ENCODE measurements at places on chromosomes 5 and 9. TPM values are rescaled to one million over a fixed set of nuclear protein-coding genes. Genes with fewer than 3 reads are reported as not detected.
A peak's percentile ranks its signal among the peaks of the same experiment; 100 is the strongest.

The MSMP gene
- not detected for polyA plus RNA-seq

The CATSPER3 gene
- polyA plus RNA-seq: 1.1 TPM

The SLCO6A1 gene
- not detected for polyA plus RNA-seq

The CEP72 gene
- polyA plus RNA-seq: 8.6 TPM

DNA sequence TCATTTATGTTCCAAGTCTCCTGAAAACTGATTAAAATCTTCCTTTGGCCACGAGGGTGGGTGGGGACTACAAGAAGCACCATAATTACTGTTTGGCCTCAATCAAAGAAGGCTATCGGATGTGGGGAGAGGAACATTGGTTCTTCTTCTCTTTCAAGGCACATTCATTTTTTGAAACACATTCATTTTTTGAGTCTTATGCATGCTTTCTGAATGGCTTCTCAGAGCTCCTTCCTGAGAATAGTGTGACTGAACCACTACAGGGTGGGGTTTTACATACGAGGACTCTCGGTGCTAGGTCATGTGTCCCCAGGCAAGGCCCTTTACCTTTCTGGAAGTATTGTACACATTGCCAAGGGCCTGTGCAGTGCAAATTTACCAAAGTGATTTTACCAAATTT, 7.0 kb upstream of the GRIA1 start:
- no peak for DNase-seq

DNA sequence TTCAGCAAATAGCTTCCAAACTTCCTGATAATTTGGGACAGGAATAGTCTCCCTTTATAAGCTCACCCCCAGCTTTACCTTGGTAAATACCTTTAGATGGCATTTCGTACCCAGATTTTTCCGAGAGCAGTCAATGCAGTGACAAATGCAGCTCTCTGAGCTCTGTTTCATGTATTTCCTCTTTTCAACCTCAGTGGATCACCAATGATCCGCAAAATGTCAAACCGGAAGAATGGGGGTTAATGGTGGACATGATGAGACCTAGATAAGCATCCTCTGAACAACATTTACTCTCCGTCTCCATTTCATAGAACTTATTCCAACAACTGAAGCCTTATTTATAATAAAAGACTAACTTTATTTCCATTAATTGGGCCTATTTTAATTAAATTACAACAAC, 227.3 kb downstream of the MCTP1 start:
- no peak for DNase-seq

GRCh38 chr9:38079461-38080031, 10.5 kb upstream of the SHB start:
- DNase-seq: peak; percentile 77

DNA sequence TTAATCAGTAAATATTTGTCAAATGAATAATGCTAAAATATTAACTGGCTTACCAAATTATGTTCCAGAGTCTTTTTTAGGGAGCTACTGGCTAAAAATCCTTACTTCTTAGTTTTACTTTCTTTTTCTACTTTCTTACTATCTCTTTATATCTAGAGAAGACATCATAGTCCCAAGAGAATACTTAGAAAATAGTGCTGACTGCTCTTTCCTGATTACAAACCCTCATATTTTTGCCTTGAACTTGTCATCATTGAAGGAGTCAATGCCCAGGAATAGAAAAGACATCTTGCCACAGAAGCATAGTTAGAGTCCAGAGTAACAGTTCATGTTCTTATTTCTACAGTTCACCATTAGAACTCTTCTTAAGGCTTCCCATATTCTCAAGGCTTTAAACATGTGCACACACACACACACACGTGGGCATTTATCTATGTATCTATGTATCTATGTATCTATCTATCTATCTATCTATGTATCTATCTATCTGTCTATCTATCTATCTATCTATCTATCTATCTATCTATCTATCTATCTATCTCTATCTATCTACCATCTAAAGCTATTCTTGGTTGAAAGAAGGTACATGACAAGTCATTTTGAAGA, 654.3 kb downstream of the ANXA1 start:
- no peak for DNase-seq

DNA sequence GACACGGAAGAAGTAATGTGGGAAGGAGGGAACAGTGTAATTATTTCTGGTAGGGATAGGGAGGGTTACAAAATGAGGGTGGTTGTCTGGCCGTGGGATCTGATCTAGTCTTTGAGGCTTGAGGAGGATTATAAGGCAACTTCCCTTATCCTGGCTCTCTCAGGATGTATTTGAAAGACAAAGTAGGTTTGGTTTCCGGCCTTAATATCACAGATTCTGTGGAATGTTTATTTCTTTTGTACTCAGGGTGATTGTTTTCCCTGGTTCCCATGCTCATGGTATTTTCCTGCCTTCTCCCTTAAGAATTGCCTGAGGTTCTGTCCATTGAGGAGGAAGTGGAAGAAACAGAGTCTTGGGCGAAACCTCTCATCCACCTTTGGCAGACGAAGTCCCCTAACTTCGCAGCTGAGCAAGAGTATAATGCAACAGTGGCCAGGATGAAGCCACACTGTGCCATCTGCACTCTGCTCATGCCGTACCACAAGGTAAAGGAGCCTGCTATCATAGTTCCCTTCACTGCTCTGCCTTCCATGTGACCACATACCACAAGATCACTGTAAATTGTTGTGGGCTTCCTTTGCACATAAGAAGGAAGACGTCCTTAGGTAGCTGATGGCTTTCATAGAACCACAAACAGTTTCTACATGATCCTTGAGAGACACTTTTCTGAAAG, 253.8 kb downstream of the KDM4C start:
- DNase-seq: no peak

DNA sequence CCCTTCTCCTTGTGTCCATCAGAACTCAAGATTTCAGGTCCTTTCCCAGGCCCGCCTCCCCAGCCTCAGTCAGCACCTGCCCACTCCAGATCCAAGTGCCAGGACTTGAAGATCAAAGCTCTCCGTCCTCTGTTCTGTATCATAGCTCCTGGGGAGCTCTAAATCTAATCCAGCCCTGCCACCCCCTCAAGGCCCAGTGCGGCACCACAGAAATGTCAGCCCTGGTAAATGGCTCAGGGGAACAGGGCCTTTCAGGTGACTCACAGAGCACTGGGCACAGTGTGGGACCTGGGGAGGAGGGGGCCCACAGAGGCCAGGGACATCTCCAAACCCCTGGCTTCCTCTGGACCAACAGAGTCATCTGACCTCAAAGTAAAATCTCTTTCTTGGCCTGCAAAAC, 6.0 kb downstream of the CSF2 start:
- no peak for DNase-seq

GRCh38 chr5:124871303-124871702, 124.9 kb upstream of the ZNF608 start:
- no peak for DNase-seq

DNA sequence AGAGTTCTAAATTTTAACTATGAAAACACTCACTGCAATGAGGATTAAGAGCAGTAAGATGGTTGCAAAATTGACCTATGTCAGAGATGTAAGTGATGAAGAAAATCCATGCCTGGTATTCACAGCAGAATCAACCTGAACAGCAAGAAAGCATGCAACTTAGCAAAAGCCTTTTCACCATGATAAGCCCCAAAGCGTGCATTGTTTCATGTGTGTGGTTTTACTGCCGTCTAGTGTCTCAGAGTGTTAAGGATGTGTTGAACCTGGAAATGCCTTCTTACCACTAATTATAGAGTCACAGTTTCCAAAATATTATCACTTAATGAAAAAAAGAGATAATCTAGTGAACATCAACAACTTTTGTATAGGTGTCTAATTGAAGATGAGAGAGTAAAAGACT, 415.2 kb upstream of the TRPC7 start:
- DNase-seq: no peak

DNA sequence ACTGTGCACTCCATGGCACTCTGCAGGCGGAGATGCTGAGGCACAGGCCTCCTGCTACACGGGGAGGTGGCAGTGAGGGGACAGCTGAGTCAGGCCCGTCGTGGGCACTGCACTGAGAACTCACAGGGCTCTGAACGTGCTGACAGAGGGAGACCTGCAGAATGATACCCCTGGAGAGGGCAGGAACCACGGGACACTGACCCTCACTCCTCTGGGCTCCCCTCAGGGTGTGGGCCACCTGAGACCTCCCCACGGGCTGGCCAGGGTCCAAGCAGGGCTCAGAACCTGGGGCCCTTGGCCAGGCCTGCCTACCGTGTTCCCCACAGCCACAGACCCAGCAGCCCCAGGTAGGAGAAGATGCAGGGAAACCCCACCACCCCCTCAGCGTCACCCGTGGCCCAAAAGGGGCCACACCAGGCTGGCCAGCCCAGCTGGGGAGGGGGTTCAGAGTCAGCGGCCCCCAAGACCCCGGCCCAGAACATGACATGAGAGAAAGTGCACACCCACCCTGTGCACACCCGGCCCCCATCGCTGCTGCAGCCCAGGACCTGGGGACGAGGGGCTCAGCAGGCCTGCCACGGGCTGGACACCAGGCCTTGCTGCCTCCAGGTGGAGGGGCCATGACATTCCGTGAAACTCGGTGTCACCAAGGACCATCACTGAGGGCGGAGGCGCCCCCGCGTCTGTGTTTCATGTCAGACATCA, 30.9 kb downstream of the GLT6D1 start:
- DNase-seq: no peak

- DNase-seq: no peak
Observed at GRCh38 chr5:130796902-130797301, 368.2 kb downstream of the HINT1 start.

DNA sequence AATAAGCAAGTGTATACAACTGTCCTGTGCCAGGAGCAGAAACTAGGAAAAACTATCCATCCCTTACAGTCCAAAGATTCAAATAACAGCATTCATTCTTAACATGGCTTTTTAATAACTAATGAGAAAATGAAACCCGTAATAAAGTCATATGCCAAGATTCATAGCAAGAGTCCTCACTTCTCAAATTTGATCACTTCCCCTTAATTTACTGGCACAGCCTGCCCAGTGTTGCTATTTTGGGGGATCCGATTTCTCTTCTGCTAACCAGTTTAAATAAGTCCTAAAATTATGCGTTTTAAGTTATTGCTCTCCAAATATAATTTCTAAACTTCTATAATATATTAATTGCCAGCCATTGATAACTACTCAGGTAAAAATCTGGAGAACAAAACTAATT, 177.0 kb upstream of the PTGER4 start:
- no peak for DNase-seq

DNA sequence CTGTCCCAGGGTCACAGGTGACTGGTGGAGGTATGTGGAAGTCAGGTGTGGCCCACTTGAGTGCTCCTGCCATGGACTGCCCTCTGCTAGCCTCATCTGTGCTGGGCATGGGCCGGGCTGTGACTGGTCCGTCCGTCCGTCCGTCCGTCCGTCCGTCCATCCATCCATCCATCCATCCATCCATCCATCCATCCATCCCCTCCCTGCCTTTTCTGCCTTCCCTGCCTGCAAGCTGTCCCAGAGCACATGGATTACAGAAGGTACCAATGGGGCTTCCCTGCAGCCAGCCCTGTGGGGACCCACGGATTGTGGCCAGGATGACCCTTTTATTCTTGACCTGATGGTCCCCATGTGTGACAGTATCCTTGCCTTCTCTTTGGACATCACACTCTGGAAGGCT, 92.5 kb downstream of the MACROH2A1 start:
- DNase-seq: no peak

GRCh38 chr5:59922220-59922619, 28.7 kb upstream of the PDE4D start:
- no peak for DNase-seq

DNA sequence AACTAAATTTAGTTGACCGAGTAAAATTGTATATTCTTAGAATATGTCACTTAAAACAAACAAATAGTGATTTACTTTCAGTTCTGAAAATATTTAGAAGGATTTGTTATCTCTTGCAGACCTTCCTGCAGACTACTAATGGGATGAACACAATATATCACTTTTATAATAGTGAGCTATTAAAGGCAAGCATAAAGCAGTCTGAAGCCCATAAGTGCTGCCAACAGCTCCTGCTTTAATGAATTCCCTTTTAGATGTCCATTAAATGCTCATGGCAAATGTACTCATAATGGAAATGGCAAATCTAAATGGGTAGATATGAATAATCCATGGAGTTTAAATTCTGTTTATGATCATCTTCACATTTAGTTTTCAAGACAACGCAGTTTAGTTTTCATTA, 170.2 kb downstream of the RANBP17 start:
- no peak for DNase-seq

DNA sequence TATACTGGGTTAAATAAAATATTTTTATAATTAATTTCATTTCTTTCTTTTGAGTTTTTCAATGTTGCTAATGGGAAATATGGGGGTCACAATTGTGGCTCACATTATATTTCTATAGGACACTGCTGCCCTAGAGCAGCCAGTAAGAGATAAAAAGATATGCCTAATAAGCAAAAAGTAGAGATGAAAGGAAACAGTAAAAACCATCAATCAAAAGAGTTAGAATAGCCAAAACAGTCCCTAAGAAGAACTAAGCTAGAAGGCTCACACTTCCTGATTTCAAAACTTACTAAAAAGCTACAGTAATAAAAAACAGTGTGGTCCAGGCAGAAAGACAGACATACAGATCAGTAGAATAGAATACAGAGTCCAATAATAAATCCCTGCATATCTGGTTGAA, 104.4 kb downstream of the FANCC start:
- DNase-seq: no peak

GRCh38 chr5:17216176-17216973, 1.1 kb upstream of the BASP1 start:
- DNase-seq: peak; percentile 81

GRCh38 chr5:112413611-112414010, 5.5 kb downstream of the EPB41L4A start:
- DNase-seq: no peak

All from left lung (tissue), 14 donors.